Activated naive CD8-positive, alpha-beta T cell treated with anti-CD3 and anti-CD28 coated beads for 36 hours (primary cell): ENCODE measurements at places on chromosomes 13 and 19. TPM values are rescaled to one million over a fixed set of nuclear protein-coding genes. Genes with fewer than 3 reads are reported as not detected.
A peak's percentile ranks its signal among the peaks of the same experiment; 100 is the strongest.

- peak; percentile 41 for DNase-seq
Measured at GRCh38 chr19:52689843-52690368, 44.9 kb downstream of the ZNF611 start.

DNA sequence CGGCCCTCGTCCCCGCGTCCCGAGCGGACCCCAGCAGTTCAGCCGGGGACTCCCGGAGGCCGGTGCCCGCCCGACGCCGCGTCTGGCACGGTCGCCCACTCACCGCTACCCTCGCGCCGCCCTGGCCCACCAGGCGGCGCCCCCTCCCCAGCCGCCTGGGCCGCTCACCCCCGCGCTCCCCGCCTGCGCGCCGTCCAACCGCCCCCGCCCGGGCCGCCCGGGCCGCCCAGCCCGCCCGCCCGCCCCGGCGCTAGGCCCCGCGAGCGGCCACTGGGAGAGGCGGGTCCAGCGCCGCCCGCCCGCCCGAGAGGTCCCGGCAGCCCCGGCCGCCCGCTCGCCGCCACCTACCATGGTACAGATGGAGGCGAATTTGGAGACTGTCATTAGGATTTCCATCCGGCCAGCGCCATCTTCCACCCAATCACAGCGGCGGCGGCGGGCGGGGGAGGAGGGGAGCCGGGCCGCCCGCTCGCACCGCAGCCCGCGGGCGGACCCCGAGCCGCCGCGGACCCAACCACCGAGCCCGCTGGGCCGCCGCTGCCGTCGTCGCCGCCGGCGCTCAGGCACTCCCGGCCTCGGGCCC, at the start of gene USP12:
USP12 (minus strand) TSS at position 568 of the 583 bp plus-strand sequence; CDS start at position 396, 172 bp downstream.
- DNase-seq = peak; percentile 48

- DNase-seq = no peak
Measured at GRCh38 chr13:44402899-44403445, 29.3 kb downstream of the SERP2 start.

- no peak for DNase-seq
Measured at GRCh38 chr13:72970956-72971355, 87.8 kb upstream of the KLF5 start.

GRCh38 chr19:45164577-45165335, 4.0 kb upstream of the NKPD1 start:
- DNase-seq = peak; percentile 82

The HPN gene
- 0.31 TPM for total RNA-seq
